ENCODE measurements at places on chromosomes 3 and 15.
A peak's percentile ranks its signal among the peaks of the same experiment; 100 is the strongest.

GRCh38 chr3:87270908-87271700 is 5.3 kb downstream of the POU1F1 start:
- H3K4me3 ChIP-seq = no peak overlapping the region
- H3K4me1 ChIP-seq = no peaks in the 10 kb centered on the region
- no peaks in the 10 kb centered on the region for H3K27me3 ChIP-seq
- DNase-seq = no peak

- H3K27me3 ChIP-seq = no peaks in the 10 kb centered on the region
- no peak overlapping the region for H3K4me3 ChIP-seq
- peak; percentile 44 for DNase-seq
Measured at GRCh38 chr3:152258448-152259393, 10.0 kb upstream of the MBNL1 start.

- no peak overlapping the region for H3K4me3 ChIP-seq
- no peak overlapping the region for H3K27ac ChIP-seq
- DNase-seq = no peak
- H3K36me3 ChIP-seq = no peaks in the 10 kb centered on the region
Measured at GRCh38 chr3:192887701-192888100, 30.0 kb downstream of the MB21D2 start.

DNA sequence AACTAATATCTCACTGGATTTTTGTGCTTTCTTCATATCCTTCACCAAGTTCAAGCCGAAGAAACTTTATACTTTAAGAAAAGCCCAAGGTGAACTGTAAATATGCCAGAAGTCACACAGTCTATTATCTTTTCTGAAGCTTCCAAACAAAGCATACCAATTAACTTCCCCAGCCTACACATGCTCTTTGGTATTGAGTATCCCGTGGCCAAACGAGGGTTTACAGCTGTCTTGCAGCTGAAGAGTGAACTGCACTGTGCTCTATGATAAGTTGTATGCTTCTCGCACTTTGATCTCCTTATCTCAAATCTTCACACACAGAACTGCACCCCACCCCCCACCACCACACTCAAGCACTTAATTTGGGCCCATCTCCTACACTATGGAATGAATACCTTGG is 215.6 kb upstream of the VEPH1 start:
- H3K4me1 ChIP-seq = no peaks in the 10 kb centered on the region
- no peaks in the 10 kb centered on the region for H3K36me3 ChIP-seq
- H3K4me3 ChIP-seq = no peak overlapping the region
- DNase-seq = no peak
- no peak overlapping the region for H3K27ac ChIP-seq

GRCh38 chr3:100316641-100317069 is 17.9 kb upstream of the NIT2 start:
- DNase-seq = peak; percentile 22
- H3K27me3 ChIP-seq = no peaks in the 10 kb centered on the region
- H3K4me1 ChIP-seq = peaks cover 1% of the 10 kb centered on the region
- no peak overlapping the region for H3K4me3 ChIP-seq

- H3K36me3 ChIP-seq = no peaks in the 10 kb centered on the region
- no peaks in the 10 kb centered on the region for H3K27me3 ChIP-seq
- DNase-seq = no peak
- no peak overlapping the region for H3K4me3 ChIP-seq
- no peaks in the 10 kb centered on the region for H3K4me1 ChIP-seq
Measured at GRCh38 chr15:57646087-57646486, 54.4 kb downstream of the MYZAP start.

GRCh38 chr3:94069194-94069813 is 6.4 kb downstream of the NSUN3 start:
- H3K4me3 ChIP-seq = no peak overlapping the region
- DNase-seq = no peak
- no peaks in the 10 kb centered on the region for H3K36me3 ChIP-seq

DNA sequence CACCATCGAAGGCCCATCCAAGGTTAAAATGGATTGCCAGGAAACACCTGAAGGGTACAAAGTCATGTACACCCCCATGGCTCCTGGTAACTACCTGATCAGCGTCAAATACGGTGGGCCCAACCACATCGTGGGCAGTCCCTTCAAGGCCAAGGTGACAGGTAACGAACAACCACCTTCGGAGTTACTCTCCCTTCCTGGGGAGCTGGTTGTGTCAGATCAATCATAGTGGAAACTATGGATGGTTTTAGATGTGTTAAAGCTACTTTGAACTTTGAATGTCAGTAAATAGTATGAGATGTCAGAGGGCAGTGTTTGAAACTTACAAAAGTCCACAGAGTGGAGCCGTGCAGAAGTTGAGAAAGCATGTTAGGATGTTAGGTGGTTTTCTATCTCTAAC is 42.3 kb downstream of the DNASE1L3 start:
- no peak for DNase-seq
- H3K36me3 ChIP-seq = no peaks in the 10 kb centered on the region
- no peaks in the 10 kb centered on the region for H3K27me3 ChIP-seq
- H3K27ac ChIP-seq = no peak overlapping the region
- peaks cover 25% of the 10 kb centered on the region for H3K4me1 ChIP-seq

- no peaks in the 10 kb centered on the region for H3K36me3 ChIP-seq
- H3K27ac ChIP-seq = no peak overlapping the region
- H3K27me3 ChIP-seq = no peaks in the 10 kb centered on the region
- H3K4me1 ChIP-seq = no peaks in the 10 kb centered on the region
- no peak for DNase-seq
Measured at GRCh38 chr3:118199044-118199443, 835.6 kb downstream of the IGSF11 start.

- no peaks in the 10 kb centered on the region for H3K36me3 ChIP-seq
- H3K4me1 ChIP-seq = no peaks in the 10 kb centered on the region
- no peak overlapping the region for H3K27ac ChIP-seq
- H3K27me3 ChIP-seq = no peaks in the 10 kb centered on the region
Measured at GRCh38 chr3:4241595-4242170, 61.5 kb upstream of the SETMAR start.

- DNase-seq = no peak
- no peaks in the 10 kb centered on the region for H3K4me1 ChIP-seq
- no peak overlapping the region for H3K4me3 ChIP-seq
- H3K36me3 ChIP-seq = no peaks in the 10 kb centered on the region
- H3K27ac ChIP-seq = no peak overlapping the region
- no peaks in the 10 kb centered on the region for H3K27me3 ChIP-seq
Measured at GRCh38 chr3:169430707-169431404, 232.7 kb downstream of the MECOM start.

DNA sequence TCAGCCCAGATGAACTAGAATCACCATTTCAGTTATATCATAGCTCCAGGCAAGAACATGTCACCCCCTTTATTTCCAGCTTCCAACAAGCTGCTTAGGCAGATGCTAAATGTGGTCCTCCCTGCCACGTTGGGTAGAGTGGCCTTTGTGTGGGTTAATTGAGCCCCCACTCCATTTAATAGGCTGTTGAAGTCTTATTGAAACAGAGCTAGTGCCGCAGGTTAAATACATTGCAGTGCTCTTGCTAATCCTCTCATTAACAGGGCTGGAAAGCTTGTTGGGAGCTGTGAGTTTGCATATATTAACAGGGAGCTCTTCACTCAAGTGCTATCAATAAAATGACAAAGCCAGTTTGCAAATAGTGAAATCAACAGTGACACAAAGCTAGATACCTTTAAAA is 248.4 kb upstream of the CMC1 start:
- no peaks in the 10 kb centered on the region for H3K27me3 ChIP-seq
- no peak overlapping the region for H3K27ac ChIP-seq
- no peak for DNase-seq
- H3K4me1 ChIP-seq = no peaks in the 10 kb centered on the region
- no peak overlapping the region for H3K4me3 ChIP-seq

GRCh38 chr3:73796382-73796781 is 171.6 kb upstream of the PDZRN3 start:
- H3K4me3 ChIP-seq = no peak overlapping the region
- peaks cover 2% of the 10 kb centered on the region for H3K4me1 ChIP-seq
- no peaks in the 10 kb centered on the region for H3K36me3 ChIP-seq
- no peak overlapping the region for H3K27ac ChIP-seq
- no peak for DNase-seq
- H3K27me3 ChIP-seq = no peaks in the 10 kb centered on the region

- no peaks in the 10 kb centered on the region for H3K36me3 ChIP-seq
- no peak overlapping the region for H3K4me3 ChIP-seq
- H3K27ac ChIP-seq = no peak overlapping the region
- H3K4me1 ChIP-seq = peaks cover 1% of the 10 kb centered on the region
Measured at GRCh38 chr3:31974471-31974870, 6.6 kb downstream of the OSBPL10 start.

DNA sequence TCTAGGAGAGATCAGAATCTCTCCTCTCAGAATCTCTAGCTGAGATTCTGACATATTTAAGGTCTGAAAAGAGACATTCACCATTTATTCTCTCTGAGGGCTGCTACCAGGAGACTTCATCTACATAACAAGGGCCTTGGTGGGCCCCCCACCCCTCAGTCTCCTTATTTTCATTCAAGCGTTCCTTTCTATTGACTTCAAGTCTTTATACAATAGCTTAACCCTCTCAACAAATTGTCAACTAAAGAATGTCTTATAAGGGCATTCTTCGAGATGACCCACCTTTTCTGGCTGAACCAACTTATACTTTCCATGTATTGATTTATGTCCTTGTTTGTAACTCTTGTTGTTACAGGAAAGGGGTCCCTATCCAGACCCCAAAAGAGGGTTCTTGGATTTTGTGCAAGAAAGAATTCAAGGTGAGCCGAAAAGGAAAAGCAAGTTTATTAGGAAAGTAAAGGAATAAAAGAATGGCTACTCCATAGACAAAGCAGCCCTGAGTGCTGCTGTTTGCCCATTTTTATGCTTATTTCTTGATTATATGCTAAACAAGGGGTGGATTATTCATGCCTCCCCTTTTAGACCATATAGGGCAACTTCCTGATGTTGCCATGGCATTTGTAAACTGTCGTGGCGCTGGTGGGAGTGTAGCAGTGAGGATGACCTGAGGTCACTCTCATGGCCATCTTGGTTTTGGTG is 209.5 kb upstream of the ALCAM start:
- no peaks in the 10 kb centered on the region for H3K36me3 ChIP-seq
- no peak overlapping the region for H3K27ac ChIP-seq
- no peaks in the 10 kb centered on the region for H3K27me3 ChIP-seq
- no peak overlapping the region for H3K4me3 ChIP-seq
- H3K4me1 ChIP-seq = no peaks in the 10 kb centered on the region
- no peak for DNase-seq

DNA sequence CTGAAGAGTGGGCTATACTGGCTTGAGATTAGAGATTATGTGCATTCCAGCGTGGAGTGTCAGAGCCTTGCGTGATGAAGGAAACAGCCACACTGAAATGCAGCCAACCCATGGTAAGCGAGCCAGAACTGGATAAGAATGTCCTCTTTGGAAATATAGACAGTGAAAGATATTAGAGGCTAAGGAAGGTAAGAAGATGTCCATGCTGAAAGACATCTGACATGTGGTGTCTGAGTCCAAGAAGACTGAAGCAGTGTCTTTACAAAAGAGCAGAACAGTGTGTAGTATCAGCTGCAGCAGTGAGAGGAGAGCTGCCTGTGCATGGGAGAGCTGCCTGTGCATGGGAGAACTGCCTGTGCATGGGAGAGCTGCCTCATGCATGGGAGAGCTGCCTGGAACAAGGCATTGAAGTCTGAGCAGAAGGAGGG is 672.2 kb downstream of the DIPK2A start:
- peaks cover 3% of the 10 kb centered on the region for H3K4me1 ChIP-seq
- DNase-seq = no peak
- H3K27me3 ChIP-seq = no peaks in the 10 kb centered on the region
- no peak overlapping the region for H3K4me3 ChIP-seq

DNA sequence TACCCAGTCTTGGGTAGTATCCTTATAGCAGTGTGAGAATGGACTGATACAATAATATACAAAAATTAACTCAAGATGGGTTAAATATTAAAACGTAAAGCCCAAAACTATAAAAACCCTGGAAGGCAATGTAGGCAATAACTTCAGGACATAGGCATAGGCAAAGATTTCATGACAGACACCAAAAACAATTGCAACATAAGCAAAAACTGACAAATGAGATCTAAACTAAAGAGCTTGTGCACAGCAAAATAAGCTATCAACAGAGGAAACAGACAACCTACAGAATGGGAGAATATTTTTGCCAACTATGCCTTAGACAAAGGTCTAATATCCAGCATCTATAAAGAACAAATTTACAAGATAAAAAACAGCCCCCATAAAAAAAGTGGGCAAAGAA is 204.8 kb upstream of the CCDC54 start:
- H3K4me1 ChIP-seq = no peaks in the 10 kb centered on the region
- no peak overlapping the region for H3K27ac ChIP-seq
- no peak overlapping the region for H3K4me3 ChIP-seq
- H3K36me3 ChIP-seq = no peaks in the 10 kb centered on the region

- H3K4me3 ChIP-seq = no peak overlapping the region
- no peaks in the 10 kb centered on the region for H3K36me3 ChIP-seq
- DNase-seq = no peak
Measured at GRCh38 chr15:96058103-96058851, 272.2 kb upstream of the NR2F2 start.

GRCh38 chr3:107599772-107600145 is 77.0 kb downstream of the BBX start:
- peak overlapping the region; percentile 25 for H3K4me3 ChIP-seq
- no peaks in the 10 kb centered on the region for H3K36me3 ChIP-seq
- DNase-seq = no peak
- no peaks in the 10 kb centered on the region for H3K27me3 ChIP-seq
- H3K4me1 ChIP-seq = peaks cover 10% of the 10 kb centered on the region
- no peak overlapping the region for H3K27ac ChIP-seq

- no peak overlapping the region for H3K4me3 ChIP-seq
- no peaks in the 10 kb centered on the region for H3K36me3 ChIP-seq
- H3K4me1 ChIP-seq = no peaks in the 10 kb centered on the region
Measured at GRCh38 chr3:66989241-66989640, 8.9 kb upstream of the KBTBD8 start.

DNA sequence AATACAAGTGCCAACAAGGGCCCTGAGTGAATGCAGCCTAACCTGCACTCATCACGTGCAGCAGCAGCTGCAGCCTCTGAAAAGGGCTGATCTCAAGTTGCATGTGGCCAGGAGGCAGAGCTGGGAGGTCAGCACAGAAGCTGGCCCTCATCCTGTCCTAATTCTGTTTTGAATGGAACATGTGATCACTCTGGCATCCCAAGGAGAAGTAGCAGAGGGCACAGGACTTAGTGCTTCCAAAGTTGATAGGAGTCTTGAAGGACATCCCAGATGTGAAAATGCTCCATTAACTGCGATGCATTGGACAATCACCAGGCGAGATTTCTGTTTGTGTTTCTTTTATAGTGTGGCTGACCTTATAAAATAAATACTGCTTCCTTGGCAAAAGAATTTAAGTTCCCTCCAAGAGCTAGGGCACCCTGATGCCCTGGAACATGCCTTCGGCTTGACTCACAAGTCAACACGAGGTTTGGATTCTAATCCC is 31.6 kb upstream of the STAG1 start:
- H3K4me1 ChIP-seq = peaks cover 3% of the 10 kb centered on the region
- no peak overlapping the region for H3K27ac ChIP-seq
- no peak for DNase-seq
- no peaks in the 10 kb centered on the region for H3K27me3 ChIP-seq

- peaks cover 6% of the 10 kb centered on the region for H3K4me1 ChIP-seq
- H3K27ac ChIP-seq = no peak overlapping the region
- H3K4me3 ChIP-seq = no peak overlapping the region
- no peak for DNase-seq
- H3K36me3 ChIP-seq = no peaks in the 10 kb centered on the region
- no peaks in the 10 kb centered on the region for H3K27me3 ChIP-seq
Measured at GRCh38 chr3:170563712-170564423, 22.0 kb downstream of the SLC7A14 start.

Data from ovary (tissue), 10 donors.